ENCODE measurements at places on chromosomes 13 and 19.
A peak's percentile ranks its signal among the peaks of the same experiment; 100 is the strongest.

- no peak for DNase-seq
Observed at GRCh38 chr13:113020323-113021080, 51.5 kb downstream of the MCF2L start.

DNA sequence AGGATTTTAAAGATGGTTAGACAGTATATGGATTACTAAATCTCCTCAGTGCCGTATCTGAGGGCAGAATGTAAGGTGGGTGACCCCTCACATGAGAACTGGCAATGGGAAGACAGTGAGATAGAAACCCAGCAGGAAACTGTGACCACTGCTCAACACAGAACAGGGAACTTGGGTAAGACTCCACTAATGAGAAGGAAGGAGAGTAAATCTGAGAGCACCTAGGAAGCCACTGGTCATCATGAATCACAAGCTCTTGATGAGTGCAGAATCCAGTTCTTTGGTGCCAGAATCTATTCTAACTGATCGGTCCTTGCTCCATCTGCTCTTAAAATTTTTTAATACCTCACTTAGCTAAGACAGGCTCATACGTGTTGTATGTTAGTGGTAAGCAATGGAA is 261.8 kb downstream of the KLF12 start:
- DNase-seq: no peak

- DNase-seq: no peak
Observed at GRCh38 chr19:33690378-33691029, 68.8 kb downstream of the CHST8 start.

DNA sequence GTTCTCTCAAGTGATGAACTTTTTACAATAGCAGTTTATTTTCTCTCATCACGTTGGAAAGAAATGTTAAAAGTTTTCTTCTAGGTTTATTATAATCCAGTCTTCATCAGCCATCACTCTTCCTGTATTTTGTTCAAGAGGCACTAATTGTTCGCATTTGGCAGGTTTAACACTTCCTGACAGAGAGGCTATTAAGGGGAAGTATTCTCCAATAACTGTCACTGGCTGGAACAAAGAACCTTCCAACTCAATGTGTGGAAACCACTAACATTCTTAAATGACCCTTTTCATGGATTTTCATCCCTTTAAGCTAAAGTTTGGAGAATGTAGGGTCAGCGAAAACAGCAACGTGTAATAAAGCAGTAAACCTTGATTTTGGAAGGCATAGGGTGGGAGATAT is 145.1 kb downstream of the PCCA start:
- no peak for DNase-seq

DNA sequence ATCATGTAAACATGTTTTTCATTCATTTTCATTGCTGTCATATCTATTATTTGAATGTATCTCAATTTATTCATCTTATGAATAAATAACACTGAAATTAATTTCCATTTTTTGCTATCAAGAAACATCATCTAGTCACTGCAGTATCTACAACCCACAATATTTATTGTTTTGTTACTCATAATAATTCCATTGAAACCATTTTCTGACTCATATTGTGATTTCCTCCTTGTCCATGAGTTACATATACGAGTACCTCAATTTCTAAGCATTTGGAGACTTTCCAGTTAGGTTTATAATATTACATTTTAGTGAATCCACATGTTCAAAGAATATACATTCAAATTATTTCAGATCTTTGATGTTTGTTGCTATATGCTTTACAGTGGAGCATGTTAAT is 1524.0 kb downstream of the SLITRK1 start:
- DNase-seq: no peak

DNA sequence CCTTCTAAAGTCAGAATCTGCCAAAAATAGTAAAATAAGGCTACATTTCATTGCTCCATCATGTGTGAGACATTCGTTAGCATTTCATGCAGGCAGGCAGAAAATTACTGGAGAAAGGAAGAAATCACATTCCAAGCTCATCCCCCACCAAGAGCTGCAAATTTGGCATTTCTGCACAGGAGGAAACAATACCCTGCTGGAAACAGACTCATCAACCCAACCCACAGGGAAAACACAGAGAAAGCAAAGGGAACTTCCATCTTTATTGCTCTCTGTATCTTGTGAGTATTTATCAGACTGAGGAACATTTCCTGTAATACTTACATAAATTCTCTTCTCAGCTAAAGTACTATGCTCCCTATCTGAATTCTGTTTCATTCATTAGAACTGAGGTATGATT is 95.7 kb downstream of the KCTD12 start:
- no peak for DNase-seq

GRCh38 chr19:31546205-31546960 is 197.1 kb upstream of the TSHZ3 start:
- no peak for DNase-seq

DNA sequence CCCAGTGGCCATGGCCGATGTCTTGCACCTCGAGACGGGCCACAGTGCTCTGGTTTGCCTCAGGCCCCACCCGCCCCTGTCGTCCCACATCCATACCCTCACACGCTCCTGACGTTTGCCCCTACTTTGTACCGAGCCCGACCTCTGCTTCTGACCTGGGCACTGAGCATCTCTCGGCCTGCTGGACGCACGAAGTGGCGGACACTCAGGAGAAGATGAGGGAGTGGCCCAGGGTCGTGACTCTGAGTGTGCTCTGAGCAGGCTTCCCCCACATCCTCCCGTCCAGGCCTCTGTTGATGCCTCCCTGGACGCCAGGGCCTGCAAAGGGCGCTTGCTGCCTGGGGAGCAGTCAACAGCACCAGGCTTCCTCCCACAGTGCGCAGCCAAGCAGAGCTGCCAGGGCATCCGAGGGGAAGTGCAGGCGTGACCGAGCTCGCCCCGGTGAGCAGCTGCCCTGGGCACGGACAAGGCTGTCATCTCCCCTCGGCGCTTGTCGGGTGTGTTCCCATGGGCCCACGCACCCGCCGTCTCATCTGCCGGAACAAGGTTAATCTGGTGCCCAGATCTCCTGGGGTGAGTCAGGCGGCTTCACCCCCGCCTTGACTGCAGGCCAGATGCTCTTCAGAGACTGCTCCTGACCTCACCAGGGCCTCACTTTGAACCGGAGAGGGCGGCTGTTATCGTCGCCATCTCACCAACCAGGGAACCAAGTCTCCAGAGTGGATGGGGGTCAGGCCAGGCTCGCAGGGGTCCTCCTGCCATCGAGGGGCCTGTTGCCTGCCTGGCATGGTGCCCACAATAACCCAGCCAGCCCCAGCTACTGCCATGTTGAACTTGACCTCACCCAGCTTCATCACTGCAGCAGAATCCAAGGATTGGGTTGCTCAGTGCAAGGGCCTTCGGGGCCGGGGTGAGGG is 27.2 kb downstream of the COMP start:
- peak; percentile 91 for DNase-seq

Data from ACHN (cell line).